EH (cell line): ENCODE measurements at places on chromosomes 4 and X.

GRCh38 chr4:189001971-189002450, 862.8 kb downstream of the TRIML1 start:
- no peak for DNase-seq

GRCh38 chrX:11010476-11010875, 100.7 kb upstream of the HCCS start:
- no peak for DNase-seq

GRCh38 chrX:145865082-145865481, 47.5 kb downstream of the SLITRK2 start:
- DNase-seq: no peak

- DNase-seq: no peak
These were observed 84.6 kb upstream of the TRIM2 start for GRCh38 chr4:153119626-153120025.

DNA sequence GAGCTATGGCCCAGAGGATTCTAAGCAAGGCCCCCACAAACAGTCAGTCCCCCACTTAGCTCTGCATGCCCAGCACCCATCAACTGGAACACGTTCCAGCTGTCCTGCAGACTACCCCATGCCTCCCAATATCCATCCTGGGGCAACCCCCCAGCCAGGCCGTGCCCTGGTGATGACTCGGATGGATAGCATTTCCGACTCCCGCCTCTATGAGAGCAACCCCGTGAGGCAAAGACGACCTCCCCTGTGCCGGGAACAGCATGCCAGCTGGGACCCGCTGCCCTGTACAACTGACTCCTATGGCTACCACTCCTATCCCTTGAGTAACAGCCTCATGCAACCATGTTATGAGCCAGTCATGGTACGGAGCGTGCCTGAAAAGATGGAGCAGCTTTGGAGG, 32.0 kb downstream of the LAS1L start:
- no peak for DNase-seq

DNA sequence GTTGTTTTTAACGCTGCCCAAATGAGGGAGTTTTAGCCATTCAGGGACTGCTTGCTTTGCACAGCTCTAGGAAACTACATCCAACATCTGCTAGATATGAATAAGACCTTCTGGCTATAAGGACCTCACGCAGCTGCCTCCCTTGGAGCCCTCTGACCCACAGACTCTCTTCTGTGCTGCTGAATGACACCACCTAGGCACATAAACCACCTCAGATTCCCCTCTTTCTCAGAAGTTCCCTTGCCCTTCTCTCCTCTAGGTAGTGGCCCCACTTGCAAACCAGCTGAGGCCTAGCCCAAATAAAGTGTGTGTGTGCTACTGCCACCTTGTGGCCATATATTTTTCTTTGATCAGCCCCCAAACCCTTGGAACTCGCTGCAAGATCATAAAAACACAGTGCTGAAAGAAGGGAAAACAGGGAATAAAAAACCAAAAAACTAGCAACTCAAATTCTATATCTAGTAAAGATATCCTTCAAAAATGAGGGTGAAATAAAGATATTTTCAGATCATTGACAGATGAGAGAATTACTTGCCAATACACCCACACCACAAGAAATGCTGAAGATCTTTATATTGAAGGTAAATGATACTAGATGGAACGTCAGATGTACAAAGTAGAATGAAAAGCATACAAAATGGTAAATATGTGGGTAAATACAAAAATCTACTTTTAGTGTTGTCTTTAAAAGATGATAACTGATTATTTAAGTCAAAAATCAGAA, 265.9 kb downstream of the ADAMTS3 start:
- DNase-seq: peak; percentile 51

DNA sequence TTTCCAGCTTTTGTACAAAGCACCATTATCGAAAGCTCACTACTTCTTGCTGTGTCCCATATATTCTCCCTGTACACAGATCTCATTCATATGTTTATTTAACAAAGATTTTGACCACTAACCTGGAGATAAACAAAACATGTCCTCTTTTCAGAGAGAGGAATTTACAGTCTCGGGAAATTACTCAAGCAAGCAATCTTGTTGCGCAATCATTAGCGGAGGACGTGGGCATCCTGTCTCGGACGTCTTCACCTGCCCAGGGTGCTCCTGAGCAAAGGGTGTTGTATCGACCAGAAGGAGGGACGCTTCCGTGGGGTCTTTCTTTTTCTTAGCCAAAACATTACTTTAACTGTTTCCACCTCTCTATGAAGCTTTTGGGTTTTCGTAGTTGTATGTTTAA, 66.5 kb upstream of the CLCN4 start:
- no peak for DNase-seq

DNA sequence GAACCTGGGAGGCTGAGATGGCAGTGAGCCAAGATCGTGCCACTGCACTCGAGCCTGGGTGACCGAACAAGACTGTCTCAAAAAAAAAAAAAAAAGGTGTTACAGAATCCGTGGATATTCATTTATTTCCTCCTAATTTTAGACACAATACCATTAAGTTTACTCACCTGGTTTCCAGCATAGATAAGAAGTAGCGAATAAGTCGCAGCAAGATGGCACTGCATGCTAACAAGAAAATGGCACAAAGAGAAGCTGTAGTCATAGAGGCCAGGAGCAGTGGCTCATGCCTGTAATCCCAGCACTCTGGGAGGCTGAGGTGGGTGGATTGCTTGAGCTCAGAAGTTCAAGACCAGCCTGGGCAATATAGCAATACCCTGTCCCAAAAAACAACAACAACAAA, 17.0 kb upstream of the MOB1B start:
- no peak for DNase-seq

DNA sequence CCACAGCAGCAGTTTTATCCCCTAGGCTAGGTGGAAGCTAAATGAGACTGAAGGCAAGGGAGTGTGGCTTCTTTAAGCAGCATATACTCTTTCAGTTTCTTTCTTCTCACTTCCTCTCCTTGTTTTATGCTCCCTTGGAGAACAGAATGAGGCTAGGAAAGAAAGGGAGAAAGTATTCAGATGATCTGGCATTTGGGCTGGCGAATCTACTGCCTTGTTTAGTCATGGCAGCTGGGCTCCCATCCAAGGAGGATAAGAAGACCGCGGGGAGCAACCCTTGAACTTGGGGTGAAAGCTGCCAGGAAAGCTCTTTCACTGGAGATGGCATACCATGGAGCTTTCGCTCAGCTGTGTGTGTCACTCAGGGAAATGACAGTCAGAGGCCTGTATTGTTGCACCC, 72.1 kb downstream of the ARHGEF38 start:
- DNase-seq: peak; percentile 21

DNA sequence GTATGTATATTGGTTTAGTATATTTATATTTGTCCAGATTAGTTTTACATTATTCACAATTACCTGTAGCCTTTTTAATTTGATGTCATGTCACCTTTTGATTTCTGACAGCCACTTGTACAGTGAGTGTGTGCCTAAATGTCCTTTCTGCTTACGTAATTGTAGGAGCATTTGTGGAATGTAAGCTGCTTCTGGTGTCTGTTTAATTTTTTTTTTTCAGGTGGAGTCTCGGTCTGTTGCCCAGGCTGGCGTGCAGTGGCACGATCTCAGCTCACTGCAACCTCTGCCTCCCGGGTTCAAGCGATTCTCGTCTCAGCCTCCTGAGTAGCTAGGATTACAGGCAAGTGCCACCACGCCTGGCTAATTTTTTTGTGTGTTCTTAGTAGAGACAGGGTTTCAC, 91.2 kb upstream of the XAGE2 start:
- no peak for DNase-seq

DNA sequence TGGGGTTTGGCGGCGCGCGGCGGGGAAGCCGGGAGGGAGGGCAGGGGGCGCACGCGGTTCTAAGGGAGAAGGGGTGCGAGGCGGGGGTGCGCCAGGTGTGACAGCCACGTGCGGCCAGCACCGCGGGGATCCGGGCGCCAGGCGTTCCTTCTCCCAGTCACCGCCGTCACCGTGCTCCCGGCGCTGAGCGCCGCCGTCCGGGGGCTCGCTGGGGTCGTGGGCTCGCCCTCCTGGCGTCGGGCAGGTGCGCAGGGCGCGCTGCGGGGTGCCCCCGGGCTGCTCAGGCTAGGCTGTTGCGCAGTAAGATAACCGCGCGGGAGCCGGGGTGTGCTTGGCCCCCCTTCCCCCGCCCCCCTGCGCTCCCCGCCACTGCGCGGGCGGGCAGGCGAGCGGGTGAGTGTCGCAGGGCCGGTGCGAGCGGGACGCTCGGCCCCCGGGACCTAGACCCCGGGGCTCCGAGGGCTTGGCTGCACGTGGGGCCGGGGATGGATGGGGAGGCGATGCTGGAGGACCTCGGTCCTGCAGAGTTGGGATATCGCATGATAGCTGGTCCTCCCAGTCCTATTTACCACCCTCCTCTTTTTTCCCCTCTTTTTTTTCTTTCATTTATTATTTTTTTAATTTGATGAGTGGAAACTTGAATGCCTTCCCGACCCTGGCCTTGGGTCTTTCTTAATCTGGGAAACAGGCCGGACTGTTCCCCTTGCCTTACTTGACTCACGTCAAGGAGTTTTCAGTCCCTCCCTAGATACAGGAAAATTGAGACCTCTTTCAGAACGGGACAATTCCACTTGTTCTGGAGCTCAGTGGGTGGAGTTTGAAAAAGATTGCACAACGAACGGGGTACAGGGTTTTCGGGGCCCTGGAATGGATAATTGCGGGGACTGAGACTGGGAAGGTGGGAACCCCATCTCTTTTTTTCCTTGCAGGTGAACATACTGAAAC, 797 bp downstream of the TXLNG start:
- peak; percentile 9 for DNase-seq

DNA sequence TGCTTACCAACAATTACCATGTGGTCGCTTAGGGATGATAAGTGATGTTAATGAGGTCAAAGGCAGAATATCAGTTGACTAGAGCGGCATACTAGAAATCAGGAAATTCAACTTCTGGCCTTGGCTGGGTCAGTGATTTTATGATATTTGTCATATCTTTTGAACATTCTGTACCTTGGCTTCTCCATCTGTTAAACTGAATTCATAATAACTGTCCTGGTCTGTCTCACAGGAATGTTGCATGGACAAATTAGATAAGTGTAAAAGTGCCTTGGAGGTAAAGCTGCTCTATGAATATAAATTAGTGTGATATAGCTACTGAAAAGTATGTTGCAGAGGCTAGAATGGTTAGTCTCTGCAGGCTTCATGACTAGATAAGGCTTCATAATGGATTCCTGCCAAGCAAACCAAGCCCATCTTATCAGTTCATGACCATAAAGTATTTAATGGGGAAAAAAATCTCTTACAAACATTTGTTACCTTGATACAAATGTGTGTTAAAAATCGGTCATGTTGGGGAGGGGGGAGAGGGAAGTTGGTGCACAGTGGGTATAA, 104.6 kb upstream of the BMPR1B start:
- no peak for DNase-seq

DNA sequence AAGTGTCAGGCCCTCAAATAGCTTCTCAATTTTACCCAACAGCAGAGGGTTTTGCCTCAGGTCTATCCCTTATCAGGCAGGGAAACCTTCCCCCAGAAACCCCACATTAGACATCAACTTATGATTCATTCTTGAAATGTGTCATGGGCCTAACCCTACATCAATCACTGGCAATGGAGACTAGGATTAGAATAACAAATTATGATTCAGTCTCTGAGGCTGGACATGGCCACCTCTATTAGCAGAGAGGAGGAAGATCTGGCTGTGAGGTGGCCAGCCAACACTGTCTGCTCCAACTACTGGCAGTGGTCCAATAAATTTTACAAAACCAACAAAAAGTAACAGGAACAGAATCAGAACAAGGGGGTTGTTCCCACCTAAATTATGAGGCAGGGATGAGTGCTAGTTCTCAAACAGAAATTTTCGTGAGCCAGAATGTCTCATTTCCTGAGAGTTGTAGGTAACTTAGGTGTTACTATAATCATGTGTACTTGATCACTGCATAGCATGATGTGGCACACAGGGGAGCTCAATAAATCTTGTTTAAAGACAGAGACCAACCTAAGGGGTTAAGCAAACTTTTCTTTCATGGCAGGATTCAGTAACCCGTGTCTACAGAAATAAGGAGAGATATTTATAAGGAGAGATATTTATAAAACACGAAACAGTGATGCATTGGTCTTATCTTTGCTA, 126.8 kb downstream of the NFKB1 start:
- peak; percentile 75 for DNase-seq

GRCh38 chr4:144655491-144655890, 9.5 kb downstream of the HHIP start:
- no peak for DNase-seq

DNA sequence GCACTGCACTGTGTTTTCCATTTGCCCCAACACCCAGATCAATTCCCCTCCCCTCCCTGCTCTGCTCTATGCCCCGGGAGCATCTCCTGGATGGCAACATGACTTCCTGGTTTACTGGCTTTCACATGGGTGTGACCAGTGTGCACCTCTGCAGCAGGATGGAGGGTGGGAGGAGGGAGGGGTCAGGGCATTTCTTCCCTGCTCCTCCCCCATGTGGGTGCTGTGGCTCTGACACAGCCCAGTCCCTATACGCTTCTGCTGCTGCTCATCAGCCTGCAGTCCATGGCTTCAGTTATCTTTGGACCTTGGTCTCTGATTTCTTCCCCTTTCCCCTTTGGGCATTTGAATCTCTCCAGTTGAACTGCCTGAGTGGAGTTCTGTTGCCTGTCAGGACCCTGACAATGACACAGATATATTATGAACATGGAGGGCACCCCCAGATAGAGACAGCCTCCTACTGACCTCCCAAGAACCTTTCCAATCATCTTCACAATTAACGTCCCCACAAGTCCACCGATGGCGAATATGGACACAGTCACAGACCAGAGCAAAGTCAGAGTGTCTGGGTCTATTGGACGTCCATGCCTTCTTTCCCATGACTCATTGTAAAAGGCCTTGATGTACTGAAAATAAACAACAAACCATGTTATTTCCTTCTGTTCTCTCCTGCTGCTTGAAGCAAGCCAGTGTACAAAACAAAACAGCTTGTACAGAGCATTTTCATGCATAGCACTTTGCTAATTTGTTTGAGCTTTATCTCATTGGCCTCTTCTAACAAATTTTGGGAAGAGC, 24.8 kb downstream of the SLC2A9 start:
- peak; percentile 66 for DNase-seq

- DNase-seq: no peak
These were observed 15.7 kb upstream of the MSX1 start for GRCh38 chr4:4843635-4844291.

GRCh38 chr4:93751411-93751810, 77.1 kb upstream of the ATOH1 start:
- no peak for DNase-seq

GRCh38 chr4:122525865-122526264, 69.3 kb upstream of the IL2 start:
- no peak for DNase-seq

DNA sequence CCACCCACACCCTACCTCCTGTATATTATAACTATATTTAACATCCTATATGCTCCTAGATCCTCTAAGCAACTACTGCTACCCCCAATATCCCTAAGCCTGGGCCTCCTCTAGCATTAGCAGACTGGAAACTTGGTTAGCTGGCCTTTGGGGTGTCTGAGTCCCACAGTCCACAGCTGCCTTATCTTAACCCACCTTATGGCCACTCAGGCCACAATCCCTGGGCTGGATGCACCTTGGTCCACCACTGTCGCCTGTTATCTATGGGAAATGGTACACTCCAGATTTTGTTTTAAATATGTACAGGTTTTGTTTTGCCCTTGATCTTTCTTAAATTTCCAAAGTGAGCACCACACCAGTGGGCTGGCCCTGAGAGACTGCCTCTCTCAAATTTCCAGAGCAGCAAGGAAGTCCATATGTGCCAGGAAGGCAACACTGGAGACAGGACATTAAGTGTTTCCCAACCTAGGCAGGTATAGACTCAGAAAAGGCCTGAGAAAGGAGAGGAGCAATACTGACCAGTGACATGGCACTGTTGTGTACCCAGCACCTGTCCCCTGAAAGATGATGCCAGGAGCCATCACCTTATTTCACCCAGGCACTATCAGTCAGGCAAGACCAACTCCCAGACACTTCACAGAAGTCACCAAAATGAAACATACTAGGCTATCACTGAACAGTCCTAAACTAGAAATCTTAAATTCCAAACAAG, 921 bp downstream of the PFKFB1 start:
- no peak for DNase-seq
